ENCODE measurements at places on chromosomes 1 and 21.

DNA sequence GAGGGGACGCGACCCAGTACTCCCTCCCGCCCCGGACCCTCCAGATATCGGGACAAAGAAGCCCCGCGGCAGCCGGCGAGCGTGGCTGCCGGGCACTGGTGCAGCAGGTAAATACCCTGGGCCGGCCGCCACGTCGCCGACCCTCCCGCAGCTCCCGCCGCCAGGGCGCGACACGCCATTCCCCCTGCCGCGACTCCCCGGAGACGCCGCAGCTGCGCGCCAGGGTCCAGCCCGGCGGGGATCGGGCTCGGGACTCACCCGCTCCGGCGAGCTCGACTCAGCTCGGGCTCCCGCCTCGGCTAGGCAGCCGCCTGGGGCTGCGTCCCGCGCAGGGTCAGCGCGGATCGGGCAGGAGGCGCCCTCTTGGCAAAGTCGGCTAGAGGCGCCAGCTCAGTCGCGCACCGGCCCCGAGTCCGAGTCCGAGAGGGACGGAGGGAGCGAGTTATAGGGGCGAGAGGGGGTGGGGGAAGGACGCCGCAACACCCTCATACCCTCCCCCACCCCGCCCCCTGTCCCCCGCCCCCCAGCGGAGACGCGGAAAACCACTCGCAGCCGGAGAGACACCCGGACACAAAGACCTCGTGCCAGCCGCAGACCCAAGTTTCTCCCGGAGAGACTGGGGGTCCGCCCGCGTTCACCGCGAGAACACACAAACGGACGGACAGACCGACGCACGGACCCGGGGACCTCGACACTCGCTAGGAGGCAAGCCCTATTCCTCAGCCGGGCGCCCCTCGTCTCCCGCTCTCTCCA is 985 bp downstream of the SYT6 start:
- no peak for DNase-seq

- DNase-seq = no peak
Observed at GRCh38 chr1:116540088-116540487, 30.7 kb downstream of the CD58 start.

DNA sequence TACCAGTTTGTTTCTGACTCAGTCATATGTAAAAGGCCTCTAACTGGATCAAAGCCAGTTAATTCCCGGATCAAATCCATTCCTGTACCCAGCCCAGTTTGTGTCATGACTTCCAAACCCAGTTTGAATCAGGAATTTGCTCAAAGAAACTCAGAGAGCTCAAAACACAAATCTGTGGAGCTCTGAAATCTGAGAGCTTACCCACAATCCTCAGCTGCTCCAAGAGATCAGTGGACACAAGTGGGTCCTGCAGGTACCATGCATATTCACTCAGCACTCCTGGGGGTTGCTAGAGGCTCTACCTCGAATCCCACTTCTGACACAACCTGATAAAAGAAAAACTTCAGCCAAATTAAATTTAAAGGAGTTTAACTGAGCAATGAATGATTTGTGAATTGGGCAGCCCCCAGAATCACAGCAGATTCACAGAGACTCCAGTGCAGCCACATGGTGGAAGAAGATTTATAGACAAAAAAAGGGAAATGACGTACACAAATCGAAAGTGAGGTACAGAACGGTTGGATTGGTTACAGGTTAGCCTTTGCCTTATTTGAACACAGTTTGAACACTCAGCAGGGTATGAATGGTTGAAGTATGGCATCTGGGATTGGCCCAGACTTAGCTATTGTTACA is 11.9 kb upstream of the MRPL55 start:
- no peak for DNase-seq

- DNase-seq = no peak
Observed at GRCh38 chr1:111649227-111649626, 29.6 kb downstream of the RAP1A start.

DNA sequence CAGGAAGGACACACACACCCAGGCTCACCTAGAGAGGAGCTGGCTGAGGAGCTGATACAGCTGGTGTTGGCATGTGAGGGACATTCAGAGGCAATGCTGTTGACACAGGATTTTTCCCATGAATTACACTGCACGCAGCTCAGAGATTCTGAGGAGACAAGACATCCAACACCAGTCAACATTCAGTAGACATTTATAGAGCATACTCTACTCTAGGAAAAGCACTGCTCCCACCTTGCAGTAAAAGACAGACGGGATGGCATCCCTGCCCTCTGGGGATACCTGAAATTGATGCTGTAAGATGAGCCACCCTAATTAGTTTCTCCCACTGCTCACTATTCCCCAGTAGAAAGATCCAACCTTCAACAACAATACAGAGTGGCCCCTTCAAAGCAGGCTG is 5.1 kb downstream of the LYPD8 start:
- DNase-seq = no peak

GRCh38 chr1:235329139-235329902 is 951 bp downstream of the GGPS1 start:
- DNase-seq = peak; percentile 24

GRCh38 chr1:179770887-179771502 is 27.9 kb downstream of the FAM163A start:
- DNase-seq = no peak

- no peak for DNase-seq
Observed at GRCh38 chr1:39317910-39318633, 113.6 kb downstream of the MACF1 start.

DNA sequence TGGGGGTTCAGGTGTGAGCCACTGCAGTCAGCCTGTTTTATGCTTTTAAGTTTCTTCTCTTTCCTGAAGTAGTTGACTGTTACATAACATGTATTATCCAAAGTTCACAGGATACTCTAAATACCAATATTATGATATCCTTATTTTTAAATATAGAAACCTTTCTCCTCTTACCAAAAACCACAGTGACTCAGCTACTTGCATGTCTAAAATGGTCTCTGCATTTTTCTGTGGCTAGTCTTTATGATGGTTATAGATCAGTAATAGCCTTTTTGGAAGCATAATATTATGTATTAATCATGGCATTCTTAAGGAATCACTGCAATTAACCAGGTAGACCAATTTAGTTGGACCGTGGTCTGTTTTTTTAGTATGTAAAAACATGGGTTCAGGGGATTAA is 210.8 kb upstream of the CACYBP start:
- DNase-seq = no peak

GRCh38 chr1:168179438-168180147 is 831 bp downstream of the TIPRL start:
- DNase-seq = no peak

DNA sequence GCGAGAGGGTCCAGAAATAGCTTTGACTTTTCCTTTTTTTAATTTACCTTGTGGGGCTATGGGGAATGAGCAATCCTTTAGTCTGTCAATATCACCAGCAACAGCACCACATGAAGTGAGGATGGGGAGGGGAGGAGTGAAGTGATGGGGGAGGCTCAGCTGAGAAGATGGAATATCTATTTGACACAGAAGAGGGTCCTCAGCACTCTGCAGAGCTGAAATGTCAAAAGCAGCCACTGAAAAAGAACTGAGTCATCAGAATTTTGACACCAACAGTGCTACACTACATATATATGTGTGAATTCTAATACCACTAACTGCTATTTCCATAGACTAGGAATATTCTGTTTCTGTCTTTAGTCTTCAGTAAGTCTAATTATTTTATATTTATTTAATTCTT is 427.0 kb upstream of the PBX1 start:
- DNase-seq = no peak

DNA sequence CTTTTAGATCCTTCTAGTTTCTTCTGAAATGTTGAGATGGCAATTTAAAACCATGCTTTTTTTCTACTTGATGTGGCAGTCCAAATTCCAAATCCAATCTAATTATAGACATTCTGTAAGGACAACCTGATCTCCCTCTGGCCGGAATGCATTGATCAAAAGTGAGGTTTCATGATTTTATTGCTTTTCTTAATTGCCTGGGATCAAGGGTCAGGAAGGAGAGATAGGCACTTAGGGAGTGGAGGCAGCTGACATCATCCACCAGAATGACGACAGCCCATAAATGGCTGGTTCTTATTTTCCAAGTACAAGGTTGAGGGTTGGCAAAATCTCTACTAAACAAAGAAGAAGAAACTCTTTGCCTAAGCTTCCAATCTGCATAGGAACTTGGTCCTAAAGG is 46.4 kb upstream of the SCCPDH start:
- no peak for DNase-seq

DNA sequence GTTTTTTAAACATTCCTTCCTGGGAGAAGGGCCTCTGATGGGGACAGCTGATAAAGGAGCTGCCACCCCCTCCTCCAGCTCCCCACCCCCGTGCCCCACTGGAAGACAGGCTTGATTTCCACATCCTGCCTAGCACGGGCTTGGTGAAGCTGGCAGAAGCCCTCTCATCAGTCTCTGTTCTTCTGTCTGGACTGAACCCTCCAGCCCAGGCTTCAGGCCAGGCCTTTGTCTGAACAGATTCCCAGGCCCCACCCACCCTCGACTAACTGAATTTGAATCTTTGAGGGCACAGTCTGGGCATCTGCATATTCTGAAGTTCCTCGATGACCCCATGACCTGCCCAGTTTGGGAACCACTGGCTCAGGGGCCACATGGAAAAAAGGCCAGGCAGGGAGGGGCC is 75.3 kb downstream of the CD58 start:
- DNase-seq = no peak

DNA sequence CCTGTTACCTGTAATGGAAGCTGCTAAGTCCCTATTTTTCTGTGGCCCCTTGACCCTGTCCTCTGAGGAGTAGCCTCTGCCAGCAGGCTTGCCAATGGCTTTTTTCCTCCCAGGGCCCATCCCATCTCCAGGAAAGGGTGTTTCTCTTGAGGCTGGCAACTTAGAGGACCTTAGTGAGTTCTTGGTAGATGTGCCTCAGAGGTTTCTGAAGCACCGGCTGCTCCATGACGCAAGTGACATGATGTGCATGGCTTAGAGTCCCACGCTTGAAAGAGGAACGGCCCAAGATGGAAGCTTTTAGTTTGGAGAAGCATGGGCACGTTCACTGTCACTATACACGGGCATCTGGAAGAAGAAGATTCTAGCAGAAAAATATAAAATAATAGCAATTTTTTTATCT is 63.0 kb downstream of the TGFB2 start:
- DNase-seq = no peak

- peak; percentile 18 for DNase-seq
Observed at GRCh38 chr1:20058531-20058930, 11.5 kb upstream of the PLA2G5 start.

DNA sequence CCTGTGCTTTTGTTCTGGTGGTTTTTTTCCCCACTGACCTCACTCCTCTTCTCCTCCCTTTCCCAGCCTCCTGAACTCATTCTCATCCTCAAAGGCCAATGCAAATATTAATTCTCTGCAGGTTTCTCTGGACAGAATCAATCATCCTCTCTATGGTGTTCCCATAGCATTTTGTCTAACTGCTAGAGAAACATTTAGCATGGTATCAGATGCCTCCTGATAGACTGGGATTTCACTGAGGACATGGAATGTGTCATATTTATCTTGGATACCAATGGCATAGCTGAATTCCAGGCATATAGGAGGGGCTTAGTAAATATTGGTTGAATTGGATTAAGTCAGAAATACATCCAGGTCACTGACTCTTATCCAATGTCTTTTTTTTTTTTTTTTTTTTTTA is 46.1 kb upstream of the SRP9 start:
- DNase-seq = no peak

Measured in stimulated activated CD8-positive, alpha-beta memory T cell treated with anti-CD3 and anti-CD28 coated beads, Interleukin-4, amount 100 ng/mL, for 4 hours (primary cell).